ENCODE measurements at places on chromosomes 11 and 22. TPM values are rescaled to one million over a fixed set of nuclear protein-coding genes. Genes with fewer than 3 reads are reported as not detected.

- no peak for DNase-seq
Measured at GRCh38 chr22:43148581-43148980, 2.8 kb upstream of the TSPO start.

The THRSP gene
- total RNA-seq = 0.32 TPM

- no peak for DNase-seq
Measured at GRCh38 chr11:28860893-28861292, 752.7 kb downstream of the METTL15 start.

DNA sequence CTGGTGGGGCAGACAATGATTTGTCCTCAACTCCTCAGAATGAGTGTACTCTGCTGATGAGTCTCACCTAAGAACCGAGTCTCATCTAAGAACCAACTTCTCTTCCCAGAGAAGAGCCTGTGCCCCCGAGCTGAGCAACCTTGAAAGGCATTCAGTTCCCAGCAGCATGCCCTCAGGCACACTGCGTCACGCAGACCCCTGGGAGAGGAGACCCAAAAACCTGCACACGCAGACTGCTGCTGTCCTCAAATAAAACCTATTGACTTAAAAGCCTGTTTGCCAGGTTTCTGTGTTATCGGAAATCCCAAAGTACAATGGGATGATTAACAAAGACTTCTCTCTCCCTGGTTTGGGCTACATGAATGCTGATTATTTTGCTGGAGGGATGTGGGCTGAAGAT, 121.2 kb downstream of the C11orf58 start:
- DNase-seq = no peak

- DNase-seq = peak; percentile 63
Measured at GRCh38 chr11:21511835-21512440, 680.9 kb upstream of the ANO5 start.

The CERK gene
- 50.7 TPM for total RNA-seq

GRCh38 chr11:78190374-78190773, 1.7 kb downstream of the USP35 start:
- no peak for DNase-seq

- no peak for DNase-seq
Measured at GRCh38 chr11:128624269-128625175, 37.2 kb upstream of the ETS1 start.

GRCh38 chr22:48496226-48496845, 1331.3 kb downstream of the BRD1 start:
- DNase-seq = no peak

DNA sequence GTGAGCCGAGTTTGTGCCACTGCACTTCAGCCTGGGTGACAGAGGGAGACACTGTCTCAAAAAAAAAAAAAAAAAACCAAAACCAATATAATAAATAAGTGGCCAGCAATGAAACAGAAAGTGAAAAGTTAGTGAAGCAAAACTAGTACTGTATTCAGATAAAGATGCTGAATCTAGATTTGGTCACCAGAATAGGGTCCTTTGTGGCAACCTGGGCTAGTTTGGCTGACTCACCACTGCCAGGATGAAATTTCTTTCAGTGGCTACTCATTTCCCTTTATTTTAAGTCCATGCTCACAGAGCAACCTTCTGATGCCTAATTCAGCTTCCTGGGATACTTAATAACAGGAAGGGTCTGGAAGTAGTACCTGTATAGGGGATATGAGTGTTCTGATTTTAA, 26.0 kb downstream of the LIMK2 start:
- DNase-seq = no peak

The CD3E gene
- not detected for total RNA-seq

GRCh38 chr11:67290801-67291200, 1.7 kb downstream of the ANKRD13D start:
- no peak for DNase-seq
